Stomach (tissue), 19 donors: ENCODE measurements at places on chromosomes 6 and 20. TPM values are rescaled to one million over a fixed set of nuclear protein-coding genes. Genes with fewer than 3 reads are reported as not detected.
A peak's percentile ranks its signal among the peaks of the same experiment; 100 is the strongest.

GRCh38 chr20:10578607-10579006 lies 95.2 kb downstream of the JAG1 start:
- H3K4me3 ChIP-seq: no peak overlapping the region
- H3K4me1 ChIP-seq: no peaks in the 10 kb centered on the region

DNA sequence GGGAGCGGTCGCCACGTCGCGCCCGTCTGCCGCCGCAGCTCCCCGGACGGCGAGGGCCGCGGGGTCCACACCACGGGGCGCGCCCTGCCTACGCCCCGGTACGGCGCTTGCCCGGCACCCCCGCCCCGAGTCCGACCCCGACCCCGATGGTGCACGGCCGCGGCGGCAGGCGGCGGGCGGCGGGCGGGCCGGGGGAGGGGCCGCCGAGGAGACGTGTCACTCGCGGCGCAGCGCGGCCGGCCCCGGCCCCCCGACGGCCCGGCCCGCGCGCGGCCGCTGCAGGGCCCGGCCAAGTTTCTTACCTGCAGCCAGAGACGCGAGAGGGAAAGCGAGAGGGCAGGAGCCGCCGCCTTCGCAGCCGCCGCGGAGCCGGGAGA lies 328 bp downstream of the RRBP1 start:
- no peaks in the 10 kb centered on the region for H3K27me3 ChIP-seq
- no peak for DNase-seq
- peak overlapping the region; percentile 78 for H3K4me3 ChIP-seq
- peaks cover 28% of the 10 kb centered on the region for H3K36me3 ChIP-seq
- peak overlapping the region; percentile 95 for H3K27ac ChIP-seq
- H3K4me1 ChIP-seq: peaks cover 62% of the 10 kb centered on the region

GRCh38 chr6:11684901-11685480 lies 93.6 kb downstream of the ADTRP start:
- H3K4me1 ChIP-seq: no peaks in the 10 kb centered on the region
- DNase-seq: no peak
- no peaks in the 10 kb centered on the region for H3K27me3 ChIP-seq
- H3K36me3 ChIP-seq: no peaks in the 10 kb centered on the region

- H3K27ac ChIP-seq: no peak overlapping the region
- no peaks in the 10 kb centered on the region for H3K4me1 ChIP-seq
- H3K27me3 ChIP-seq: no peaks in the 10 kb centered on the region
These were observed 42.7 kb upstream of the HCRTR2 start for GRCh38 chr6:55131616-55132015.

DNA sequence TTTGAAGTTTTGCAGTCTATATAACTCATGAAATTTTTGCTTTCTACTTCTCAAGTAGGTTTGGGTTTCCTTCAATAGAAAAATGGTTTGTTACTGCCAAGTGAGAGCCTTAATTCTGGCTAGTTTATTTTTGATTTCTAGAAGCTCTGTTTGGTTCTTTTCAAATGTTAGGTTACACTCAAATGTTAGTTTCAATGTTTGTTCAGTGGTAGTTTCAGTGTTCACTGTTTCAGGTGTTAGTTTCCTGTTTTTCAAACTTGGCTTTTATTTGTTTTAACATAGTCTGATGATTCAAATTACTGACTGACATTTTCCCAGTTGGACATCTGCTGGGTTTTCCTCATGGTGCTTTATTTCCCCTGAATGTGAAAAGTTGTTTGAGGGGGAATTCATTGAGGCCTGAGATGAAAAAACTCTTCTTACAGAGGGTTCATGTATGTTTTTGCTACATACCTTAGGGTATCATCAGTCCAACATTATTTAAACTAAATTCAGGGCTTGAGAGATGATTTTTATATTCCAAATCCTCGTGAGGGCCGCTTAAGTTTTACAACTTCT lies 189.0 kb downstream of the JARID2 start:
- DNase-seq: no peak
- no peak overlapping the region for H3K4me3 ChIP-seq
- H3K27ac ChIP-seq: no peak overlapping the region
- peaks cover 45% of the 10 kb centered on the region for H3K4me1 ChIP-seq
- no peaks in the 10 kb centered on the region for H3K27me3 ChIP-seq

DNA sequence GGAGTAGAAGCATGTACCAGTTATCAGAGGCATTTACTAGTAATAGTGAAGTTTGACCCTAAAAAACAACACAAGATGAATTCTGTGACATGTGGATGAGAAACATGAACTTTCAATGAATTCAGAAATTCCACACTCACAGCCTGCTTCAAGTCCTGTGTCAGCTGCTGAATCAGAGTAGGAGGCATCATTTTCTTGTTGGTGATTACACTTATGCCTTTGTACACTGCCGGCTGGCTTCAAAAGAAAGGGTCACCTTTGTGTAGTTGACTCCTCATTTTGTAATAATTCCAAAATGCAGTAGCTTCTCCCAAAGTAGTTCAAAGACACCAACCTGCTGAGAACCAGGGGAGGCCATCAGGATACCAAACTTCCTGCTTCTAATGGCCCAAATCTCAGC lies 165.5 kb downstream of the BACH2 start:
- no peak overlapping the region for H3K4me3 ChIP-seq
- DNase-seq: no peak
- H3K36me3 ChIP-seq: no peaks in the 10 kb centered on the region
- H3K4me1 ChIP-seq: no peaks in the 10 kb centered on the region
- no peaks in the 10 kb centered on the region for H3K27me3 ChIP-seq

GRCh38 chr6:70673054-70673453 lies 5.4 kb downstream of the SMAP1 start:
- no peak overlapping the region for H3K27ac ChIP-seq

DNA sequence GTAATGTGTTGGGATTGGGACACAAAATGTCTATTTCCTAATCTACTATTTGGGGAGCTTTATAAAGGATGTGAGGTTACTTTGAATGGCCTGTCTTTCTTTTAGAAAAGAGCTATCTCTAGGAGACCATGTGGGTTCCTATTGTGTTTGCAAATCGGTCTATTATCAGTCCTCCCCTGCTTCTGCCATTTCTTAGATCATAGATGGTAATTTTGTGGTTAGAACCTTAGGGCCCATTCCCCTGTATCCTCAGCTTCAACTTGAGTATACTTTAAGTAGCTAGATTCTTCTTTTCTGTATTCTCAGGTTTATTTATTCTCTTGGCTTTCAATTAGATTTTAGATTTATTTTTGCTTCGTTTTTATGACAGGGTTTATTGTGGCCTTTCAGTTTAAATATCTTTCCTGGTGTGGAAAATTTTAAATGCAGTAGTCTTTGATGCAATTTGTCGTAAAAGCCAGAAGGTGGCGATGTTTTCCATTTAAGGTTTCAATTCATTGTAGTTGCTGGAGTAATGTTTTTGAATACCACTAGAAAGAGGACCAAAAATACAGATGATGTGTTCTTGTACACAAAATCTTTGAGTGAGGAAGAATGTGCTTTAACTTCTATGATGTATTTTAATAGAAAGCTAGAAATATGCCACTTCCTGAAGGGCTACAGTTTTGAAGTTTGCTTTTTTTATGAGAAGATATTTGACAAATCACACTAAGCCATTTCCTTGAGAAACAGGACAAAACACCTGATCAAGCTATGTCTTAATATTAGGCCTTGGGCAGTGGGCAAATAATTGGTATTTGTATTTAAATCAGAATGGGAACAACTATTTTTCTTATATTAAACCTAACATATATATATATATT lies 20.3 kb downstream of the TBPL1 start:
- peak overlapping the region; percentile 17 for H3K27ac ChIP-seq
- peaks cover 6% of the 10 kb centered on the region for H3K4me1 ChIP-seq
- no peak overlapping the region for H3K4me3 ChIP-seq
- H3K36me3 ChIP-seq: no peaks in the 10 kb centered on the region
- no peak for DNase-seq
- H3K27me3 ChIP-seq: no peaks in the 10 kb centered on the region

DNA sequence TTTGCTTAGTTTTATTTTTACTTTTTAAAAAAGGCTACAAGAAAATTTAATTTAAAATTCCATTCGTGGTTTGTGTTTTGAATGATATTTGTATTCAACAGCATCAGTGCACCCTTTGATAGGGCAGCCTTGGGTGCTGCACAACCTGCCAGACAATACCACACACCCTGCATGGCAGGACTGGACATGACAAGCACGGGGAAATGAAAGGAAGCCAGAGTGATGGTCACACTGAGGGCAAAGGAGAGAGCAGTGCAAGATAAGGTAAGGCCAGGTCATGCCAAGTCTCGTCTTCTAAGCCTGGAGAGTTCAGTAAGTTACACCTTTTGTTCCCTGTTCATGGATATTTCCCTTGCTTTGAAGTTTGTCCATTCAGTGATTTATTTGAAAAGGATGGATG lies 103.0 kb downstream of the ALDH8A1 start:
- no peak overlapping the region for H3K27ac ChIP-seq
- no peak overlapping the region for H3K4me3 ChIP-seq
- no peaks in the 10 kb centered on the region for H3K36me3 ChIP-seq
- DNase-seq: no peak
- no peaks in the 10 kb centered on the region for H3K4me1 ChIP-seq

GRCh38 chr20:14667226-14667625 lies 329.8 kb upstream of the FLRT3 start:
- no peaks in the 10 kb centered on the region for H3K4me1 ChIP-seq
- no peaks in the 10 kb centered on the region for H3K27me3 ChIP-seq
- H3K27ac ChIP-seq: no peak overlapping the region
- no peak overlapping the region for H3K4me3 ChIP-seq
- H3K36me3 ChIP-seq: no peaks in the 10 kb centered on the region

GRCh38 chr6:152098683-152099082 lies 291.2 kb downstream of the ESR1 start:
- H3K27me3 ChIP-seq: no peaks in the 10 kb centered on the region
- no peak overlapping the region for H3K27ac ChIP-seq
- no peaks in the 10 kb centered on the region for H3K36me3 ChIP-seq
- H3K4me3 ChIP-seq: no peak overlapping the region
- peaks cover 8% of the 10 kb centered on the region for H3K4me1 ChIP-seq

GRCh38 chr20:47493175-47493962 lies 8.3 kb upstream of the NCOA3 start:
- no peaks in the 10 kb centered on the region for H3K27me3 ChIP-seq
- H3K36me3 ChIP-seq: no peaks in the 10 kb centered on the region
- peak overlapping the region; percentile 79 for H3K27ac ChIP-seq
- peak overlapping the region; percentile 2 for H3K4me3 ChIP-seq
- H3K4me1 ChIP-seq: peaks cover 26% of the 10 kb centered on the region

DNA sequence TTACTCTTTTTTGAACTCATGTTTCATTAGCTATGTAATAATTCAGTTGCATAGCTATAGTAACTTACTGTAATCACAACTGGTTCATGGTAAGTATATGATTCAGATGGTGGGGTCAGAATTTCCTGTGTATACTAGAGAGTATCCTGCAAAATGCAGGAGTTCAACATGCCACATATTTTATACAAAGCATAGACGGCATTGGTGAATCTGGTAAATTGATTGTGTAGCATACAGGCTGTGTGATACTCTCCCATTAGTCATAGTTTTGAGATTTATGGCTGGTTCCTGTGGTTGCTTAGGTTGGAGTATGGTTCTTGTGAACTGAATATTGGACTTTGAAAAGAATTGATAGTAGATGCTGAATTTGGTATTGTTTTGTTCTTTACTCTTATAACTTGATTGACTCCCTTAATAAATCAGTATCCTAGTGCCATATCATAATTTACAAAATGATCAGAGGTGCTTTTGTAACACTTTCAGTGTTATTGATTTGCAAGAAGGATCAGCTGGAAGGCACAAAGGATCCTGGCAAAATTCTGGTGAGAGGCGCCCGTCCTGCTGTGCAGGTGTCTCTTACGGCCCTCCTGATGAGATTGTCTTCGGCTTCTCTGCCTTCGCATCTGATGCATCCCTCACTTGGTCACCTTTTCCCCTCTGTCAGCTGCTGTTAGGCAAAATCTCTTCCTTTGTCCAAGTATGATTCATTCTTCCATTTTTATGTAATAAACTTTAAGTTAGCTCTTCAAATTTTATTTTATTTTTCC lies 22.6 kb downstream of the SNX9 start:
- no peak overlapping the region for H3K27ac ChIP-seq
- H3K4me1 ChIP-seq: peaks cover 99% of the 10 kb centered on the region
- H3K27me3 ChIP-seq: no peaks in the 10 kb centered on the region
- no peaks in the 10 kb centered on the region for H3K36me3 ChIP-seq
- H3K4me3 ChIP-seq: no peak overlapping the region

GRCh38 chr6:20876036-20876435 lies 341.8 kb downstream of the CDKAL1 start:
- DNase-seq: no peak
- no peaks in the 10 kb centered on the region for H3K4me1 ChIP-seq
- no peaks in the 10 kb centered on the region for H3K27me3 ChIP-seq
- no peaks in the 10 kb centered on the region for H3K36me3 ChIP-seq
- no peak overlapping the region for H3K27ac ChIP-seq
- H3K4me3 ChIP-seq: no peak overlapping the region

DNA sequence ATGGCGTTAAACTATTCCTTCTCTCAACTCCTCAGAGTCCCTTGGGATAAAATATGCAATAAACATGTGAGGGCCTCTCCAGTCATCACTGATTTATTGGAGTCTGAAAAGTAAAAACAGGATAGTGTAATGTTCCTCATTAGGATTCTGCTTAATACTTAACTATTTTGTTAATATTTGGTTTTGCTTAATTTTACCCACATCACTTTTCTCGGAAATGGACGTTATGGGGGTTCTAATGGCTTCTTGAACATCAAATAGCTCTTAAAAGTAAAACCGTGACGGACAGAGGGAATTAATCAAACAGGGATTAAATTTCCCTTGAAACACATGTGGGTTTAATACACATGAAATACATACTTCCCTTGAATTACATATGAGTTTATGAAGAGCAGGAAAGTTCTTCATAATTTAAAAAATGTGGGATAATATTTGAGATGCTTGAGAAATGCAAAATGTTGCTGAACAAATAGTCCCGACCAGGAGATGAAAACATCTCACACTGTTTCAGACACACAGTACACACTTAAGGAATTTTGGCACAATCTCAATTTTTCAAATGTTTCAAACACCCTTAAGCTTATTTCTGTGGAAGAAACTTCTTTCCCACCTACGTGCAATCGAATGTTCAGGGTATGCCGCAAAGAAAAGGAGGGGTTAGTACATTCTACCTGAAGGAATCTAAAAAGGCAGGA lies 38.4 kb upstream of the EIF2S2 start:
- DNase-seq: no peak
- peaks cover 13% of the 10 kb centered on the region for H3K27me3 ChIP-seq
- H3K36me3 ChIP-seq: no peaks in the 10 kb centered on the region
- H3K4me3 ChIP-seq: no peak overlapping the region

DNA sequence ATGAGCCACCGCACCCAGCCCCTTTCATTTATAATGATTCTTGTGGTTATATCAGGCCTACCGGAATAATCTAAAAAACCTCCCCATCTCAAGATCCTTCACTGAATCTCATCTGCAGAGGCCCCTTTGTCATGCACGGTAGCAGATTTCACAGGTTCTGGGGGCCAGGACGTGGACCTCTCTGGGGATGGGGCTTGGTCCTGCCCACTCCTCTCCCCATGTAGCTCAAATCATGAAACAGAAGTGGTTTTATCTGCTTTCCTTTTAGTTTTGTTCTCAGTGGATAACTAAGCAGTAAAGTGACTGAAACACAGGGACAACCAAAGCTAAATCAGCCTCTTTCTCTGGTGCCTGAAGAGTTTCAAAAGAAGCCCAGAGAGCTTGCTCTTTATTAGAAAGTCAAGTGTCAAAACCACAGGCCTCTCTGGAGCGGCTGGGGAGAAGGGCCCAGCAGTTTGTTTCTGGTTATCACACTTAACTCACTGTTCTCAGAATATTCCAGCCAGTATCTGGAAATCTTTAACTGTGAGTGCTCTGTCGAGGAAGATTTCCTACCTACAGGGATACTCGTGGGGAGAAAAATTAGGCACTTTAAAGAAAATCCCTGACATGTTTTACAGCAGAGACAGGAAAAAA lies 60.6 kb upstream of the FAM184A start:
- H3K27me3 ChIP-seq: no peaks in the 10 kb centered on the region

PRL gene
- total RNA-seq: not detected

CHD6 gene
- total RNA-seq: 72.1 TPM

DCBLD1 gene
- total RNA-seq: 10.1 TPM

TRIM15 gene
- total RNA-seq: not detected

NKAIN2 gene
- not detected for total RNA-seq

PDE10A gene
- total RNA-seq: 4.0 TPM

SIRPD gene
- not detected for total RNA-seq

BNIP5 gene
- total RNA-seq: 5.8 TPM

LST1 gene
- 6.7 TPM for total RNA-seq
